IMR-90 (cell line): ENCODE measurements at places on chromosomes 3 and 15. TPM values are rescaled to one million over a fixed set of nuclear protein-coding genes. Genes with fewer than 3 reads are reported as not detected.

Gene SLC27A2
- total RNA-seq = under 0.01 TPM in 1 of 2 replicates, not detected in the other

- DNase-seq = peak; percentile 72
These were observed 76.7 kb downstream of the BOC start for GRCh38 chr3:113287803-113288648.

DNA sequence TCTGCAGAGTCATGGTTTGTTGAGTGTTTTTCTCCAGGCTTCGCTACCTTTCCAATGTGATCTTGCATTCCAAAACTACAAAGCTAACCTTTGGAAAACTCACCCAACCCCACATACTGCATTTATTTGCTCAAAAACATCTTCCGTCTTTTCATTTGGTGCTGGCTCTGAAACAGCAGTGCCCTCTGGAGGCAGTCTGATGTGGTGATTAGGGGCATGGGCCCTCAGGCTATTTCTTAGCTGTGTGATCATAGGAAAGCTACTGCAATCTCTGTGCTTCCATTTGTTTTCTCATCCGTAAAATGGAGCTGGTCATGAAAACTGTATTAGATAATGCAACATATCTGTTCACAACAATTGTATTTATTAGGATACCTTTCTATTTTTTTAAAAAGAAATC, 47.0 kb downstream of the MTHFS start:
- peak; percentile 52 for DNase-seq

GRCh38 chr3:183182732-183183610, 20.4 kb upstream of the LAMP3 start:
- DNase-seq = no peak

DNA sequence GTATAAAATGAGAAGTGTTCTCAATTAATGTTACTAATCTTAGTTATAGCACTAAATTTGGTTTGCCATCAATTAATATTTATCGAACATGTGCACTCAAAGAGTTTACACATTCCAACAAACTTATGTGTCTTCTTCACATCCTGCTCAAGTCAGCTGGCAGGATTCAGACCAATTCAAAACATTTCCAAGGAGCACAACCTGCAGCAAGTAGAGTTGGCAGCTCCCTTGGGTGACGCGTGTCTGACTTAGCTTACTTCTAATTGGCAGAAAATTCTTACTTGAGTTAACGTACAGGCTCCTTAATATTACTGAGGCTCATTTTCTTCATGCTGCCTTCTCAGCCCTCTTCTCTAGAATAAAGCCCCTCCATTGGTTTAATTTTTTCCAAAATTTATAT, 110.4 kb upstream of the PFN2 start:
- DNase-seq = peak; percentile 88

- DNase-seq = no peak
These were observed 91.9 kb downstream of the WDR76 start for GRCh38 chr15:43918717-43919116.
